T-helper 2 cell treated with Interferon-gamma antibody and Interleukin-4, amounts not matched to agents 100 ng/mL and 5 ng/mL, for 36 hours (primary cell): ENCODE measurements at places on chromosomes 5 and 9. TPM values are rescaled to one million over a fixed set of nuclear protein-coding genes. Genes with fewer than 3 reads are reported as not detected.

Gene NNT
- 87.2 and 89.5 TPM in 2 replicates for total RNA-seq

Gene CD14
- 0.27 and 0.32 TPM in 2 replicates for total RNA-seq

Gene CDC20B
- 0.14 and 0.32 TPM in 2 replicates for total RNA-seq

Gene PCDHGB1
- 0.18 and 0.20 TPM in 2 replicates for total RNA-seq

Gene TERT
- total RNA-seq, result 9.0 and 11.2 TPM in 2 replicates

Gene WNT8A
- total RNA-seq, result not detected in 2 replicates
